HT1080 (cell line): ENCODE measurements at places on chromosomes 1 and 21. TPM values are rescaled to one million over a fixed set of nuclear protein-coding genes. Genes with fewer than 3 reads are reported as not detected.

GRCh38 chr1:4561205-4561604 is 93.2 kb upstream of the AJAP1 start:
- DNase-seq: no peak

DNA sequence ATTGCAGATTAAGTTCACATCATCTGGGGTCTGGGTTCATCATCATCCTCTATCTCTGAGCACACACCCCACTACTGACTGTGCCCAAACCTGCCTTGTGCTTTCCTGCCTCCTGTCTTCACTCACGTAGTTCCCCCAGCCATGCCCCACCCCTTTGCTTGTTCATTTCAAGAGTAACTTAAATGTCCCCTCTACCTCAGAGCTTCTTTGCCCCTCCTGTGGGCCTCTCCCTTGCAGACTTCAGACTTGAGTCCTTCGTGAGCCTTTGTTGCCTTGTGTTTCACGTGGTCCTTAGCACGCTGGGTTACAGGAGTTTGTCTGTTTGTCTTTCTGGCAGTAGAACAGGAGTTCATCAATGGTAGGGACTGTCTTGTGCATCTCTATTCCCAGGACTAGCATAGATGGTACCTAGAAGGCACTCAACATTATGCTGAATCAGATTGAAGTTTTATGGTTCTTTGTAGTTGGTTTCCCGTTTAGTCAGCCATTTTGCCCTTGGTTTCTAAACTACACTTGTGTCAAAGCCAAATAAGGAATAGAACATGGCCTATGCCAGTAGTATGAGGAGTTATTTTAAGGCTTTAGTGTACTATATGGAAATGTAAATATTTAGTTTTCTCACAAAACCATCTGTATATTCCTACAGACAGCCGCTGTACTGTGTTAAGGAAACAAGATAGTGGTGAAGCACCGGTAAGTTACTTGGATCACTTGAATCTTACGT is 86.2 kb downstream of the TTC3 start:
- DNase-seq: no peak

DNA sequence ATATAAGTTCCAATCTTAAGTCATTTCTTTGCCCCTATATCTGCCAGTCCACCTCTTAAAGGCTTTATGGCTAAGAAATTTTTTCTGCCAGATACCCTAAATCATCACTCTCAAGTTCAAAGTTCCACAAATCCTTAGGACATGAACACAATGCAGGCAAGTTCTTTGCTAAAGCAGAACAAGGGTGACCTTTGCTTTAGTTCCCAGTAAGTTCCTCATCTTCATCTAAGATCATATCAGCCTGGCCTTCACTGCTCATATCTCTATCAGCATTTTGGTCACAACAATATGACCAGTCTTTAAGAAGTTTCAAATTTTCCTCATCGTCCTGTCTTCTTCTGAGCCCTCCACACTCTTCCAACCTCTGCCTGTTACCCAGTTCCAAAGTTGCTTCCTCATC is 402.2 kb upstream of the RUNX1 start:
- no peak for DNase-seq

DNA sequence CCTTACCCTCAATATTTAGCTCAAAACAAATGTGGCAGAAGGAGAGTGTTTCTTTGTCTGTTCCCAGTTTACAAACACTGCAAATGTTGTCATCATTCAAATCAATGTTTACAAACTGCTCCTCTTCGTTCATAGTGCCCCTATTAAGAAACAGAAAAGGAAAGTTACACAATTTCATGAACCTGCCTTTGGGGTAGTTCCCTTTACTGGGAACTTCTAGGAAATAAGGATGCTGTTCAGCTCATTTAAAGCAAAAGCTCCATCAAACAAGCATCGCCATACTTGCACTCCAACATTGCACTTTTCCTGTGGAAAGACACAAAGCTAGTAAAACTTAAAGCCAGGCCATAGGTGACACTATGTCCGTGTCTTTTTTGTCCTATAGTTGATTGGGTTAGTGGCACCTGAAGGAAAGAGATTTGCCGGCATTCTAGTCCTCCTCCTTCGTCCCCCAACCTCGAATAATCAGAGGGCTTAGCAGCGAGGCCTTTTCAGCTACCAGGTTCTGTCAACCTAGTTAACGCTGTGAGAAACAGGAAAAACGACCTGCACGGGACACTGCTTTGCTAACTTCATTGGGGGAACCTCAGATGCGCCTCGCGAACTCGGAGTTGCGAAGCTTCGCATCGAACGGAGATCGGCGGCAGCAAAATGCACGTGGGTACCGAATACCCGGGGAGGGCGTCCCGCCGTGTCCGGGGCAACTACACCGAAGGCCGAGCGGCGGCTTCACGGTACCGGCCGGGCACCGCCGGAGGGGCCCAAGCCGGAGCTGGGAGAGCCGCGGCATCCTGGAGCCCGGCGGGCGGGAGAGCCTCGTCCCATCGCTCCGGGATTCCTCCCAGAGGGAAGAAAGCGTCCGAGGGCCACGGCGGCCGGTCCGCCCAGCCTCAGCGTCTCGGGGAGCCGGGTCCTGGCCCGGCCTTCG is 706 bp downstream of the C21orf91 start:
- DNase-seq: peak; percentile 13

DNA sequence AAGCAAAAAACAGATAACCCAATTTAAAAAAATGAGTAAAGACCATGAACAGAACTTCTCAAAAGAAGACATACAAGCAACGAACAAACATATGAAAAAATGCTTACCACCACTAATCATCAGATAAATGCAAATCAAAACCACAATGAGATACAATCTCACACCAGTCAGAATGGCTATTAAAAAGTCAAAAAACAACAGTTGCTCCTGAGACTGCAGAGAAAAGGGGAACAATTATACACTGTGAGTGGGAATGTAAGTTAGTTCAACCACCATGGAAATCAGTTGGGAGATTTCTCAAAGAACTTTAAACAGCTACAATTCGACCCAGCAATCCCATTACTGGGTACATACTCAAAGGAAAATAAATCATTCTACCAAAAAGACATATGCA is 131.6 kb downstream of the PTGER3 start:
- no peak for DNase-seq

UBE4B gene
- 19.3 and 20.8 TPM in 2 replicates for total RNA-seq

LDLRAD1 gene
- not detected in 2 replicates for total RNA-seq
